ENCODE measurements at places on chromosomes 3 and 15.

- no peak for DNase-seq
These were observed 30.3 kb downstream of the UMPS start for GRCh38 chr3:124760601-124761000.

GRCh38 chr3:193451902-193452301 lies 73.3 kb upstream of the ATP13A5 start:
- DNase-seq: no peak

- DNase-seq: no peak
These were observed 185.3 kb upstream of the UBE2E2 start for GRCh38 chr3:23017801-23018200.

GRCh38 chr3:114756506-114757279 lies 390.4 kb downstream of the ZBTB20 start:
- DNase-seq: no peak

GRCh38 chr3:87780811-87781210 lies 278.0 kb downstream of the CGGBP1 start:
- DNase-seq: no peak

GRCh38 chr15:67087507-67088172 lies 22.2 kb downstream of the SMAD3 start:
- no peak for DNase-seq

GRCh38 chr3:69364354-69364753 lies 21.5 kb downstream of the FRMD4B start:
- no peak for DNase-seq

- DNase-seq: peak; percentile 7
These were observed 476 bp downstream of the IP6K2 start for GRCh38 chr3:48716508-48716981.

DNA sequence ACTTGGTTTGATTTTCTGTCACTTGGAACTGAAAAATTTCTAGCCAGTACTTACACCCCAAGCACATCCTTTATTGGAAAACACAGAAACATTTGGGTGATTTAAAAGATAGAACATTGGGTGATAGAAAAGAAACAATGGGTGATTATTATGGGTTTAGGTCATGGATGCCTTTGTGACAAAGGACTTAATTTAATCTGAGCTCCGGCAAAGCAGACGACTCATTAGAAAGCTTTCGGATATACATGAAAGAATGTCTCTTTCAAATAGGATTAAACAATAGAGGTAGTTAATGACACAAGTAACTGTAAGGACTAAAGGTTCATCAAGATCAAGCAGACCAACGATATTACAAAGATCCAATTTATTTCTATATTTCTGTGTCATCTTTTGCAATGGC lies 37.3 kb upstream of the CNTN4 start:
- DNase-seq: no peak

DNA sequence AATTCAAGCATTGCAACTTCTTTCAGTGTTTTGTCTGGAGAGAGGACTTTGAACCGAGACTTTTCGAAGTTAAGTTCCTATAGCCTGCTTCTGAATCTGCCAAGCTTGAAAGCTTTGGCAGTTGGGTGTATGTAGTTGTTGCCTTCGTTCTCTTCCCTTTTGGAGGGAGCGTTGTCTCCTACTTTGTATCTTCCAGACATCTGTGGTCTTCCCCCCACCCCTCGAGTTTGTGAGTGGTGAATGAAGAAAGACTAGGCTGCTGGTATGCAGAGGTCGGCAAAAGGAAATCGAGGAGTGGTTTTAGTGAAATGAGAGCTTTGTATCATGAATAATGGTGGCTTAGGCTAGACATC lies 1.3 kb downstream of the CTNNB1 start:
- no peak for DNase-seq

GRCh38 chr3:174936590-174936989 lies 77.5 kb downstream of the NAALADL2 start:
- DNase-seq: no peak

DNA sequence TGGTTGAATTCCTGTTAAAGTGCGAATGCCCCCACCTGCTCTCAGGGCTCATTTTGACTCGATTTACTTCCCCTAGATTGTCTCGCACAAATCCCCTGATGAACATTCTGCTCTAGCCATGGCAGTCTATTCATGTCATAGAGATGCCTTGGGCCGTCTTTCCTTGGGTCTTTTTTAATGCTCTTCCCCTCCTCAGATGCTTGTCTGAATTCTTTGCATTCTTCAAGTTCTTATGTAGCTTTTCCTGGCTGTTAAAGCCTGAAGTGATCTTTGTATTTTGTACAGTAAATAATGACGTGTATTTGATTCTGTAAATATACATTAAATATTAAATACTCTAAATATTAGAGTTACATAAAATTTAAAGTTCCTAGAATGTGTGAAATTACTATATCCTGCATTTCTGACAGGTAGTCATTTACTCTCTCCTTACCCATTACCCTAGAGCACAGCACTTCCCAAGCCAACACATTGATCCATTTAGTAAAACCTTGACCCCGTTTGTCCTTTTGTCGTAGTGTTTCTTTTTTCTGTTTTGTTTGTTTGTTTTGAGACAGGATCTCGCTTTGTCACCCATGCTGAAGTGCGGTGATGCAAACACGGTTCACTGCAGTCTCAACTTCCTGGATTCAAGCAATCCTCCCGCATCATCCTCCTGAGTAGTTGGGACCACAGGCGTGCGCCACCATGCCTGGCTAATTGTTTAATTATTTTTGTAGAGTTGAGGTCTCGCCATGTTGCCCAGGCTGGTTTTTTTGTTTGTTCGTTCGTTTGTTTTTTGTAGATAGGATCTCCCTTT lies 47.9 kb downstream of the YEATS2 start:
- DNase-seq: no peak

DNA sequence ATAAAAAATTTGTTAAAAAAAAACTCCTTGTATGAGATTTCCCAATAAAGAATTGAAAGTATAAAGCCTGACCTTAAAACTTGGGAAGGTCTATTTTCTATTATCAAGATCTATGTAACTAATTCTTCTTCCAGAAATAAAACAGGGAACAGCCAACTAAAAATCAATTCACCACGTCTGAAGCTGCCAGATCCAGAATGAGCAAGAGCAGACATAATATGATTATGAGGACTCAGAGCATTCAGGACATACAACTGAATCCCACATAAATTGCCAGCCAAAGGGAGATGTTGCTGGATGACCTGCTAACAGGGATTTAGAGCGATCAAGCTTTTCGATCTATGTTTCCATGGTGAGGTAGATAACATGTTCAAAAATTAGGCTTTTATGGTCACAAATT lies 1151.3 kb upstream of the CADM2 start:
- DNase-seq: no peak

- no peak for DNase-seq
These were observed 590 bp upstream of the BOC start for GRCh38 chr3:113210604-113211329.

GRCh38 chr15:68333775-68334470 lies 56.4 kb downstream of the FEM1B start:
- DNase-seq: no peak

GRCh38 chr15:94972314-94972713 lies 741.0 kb downstream of the MCTP2 start:
- DNase-seq: no peak

DNA sequence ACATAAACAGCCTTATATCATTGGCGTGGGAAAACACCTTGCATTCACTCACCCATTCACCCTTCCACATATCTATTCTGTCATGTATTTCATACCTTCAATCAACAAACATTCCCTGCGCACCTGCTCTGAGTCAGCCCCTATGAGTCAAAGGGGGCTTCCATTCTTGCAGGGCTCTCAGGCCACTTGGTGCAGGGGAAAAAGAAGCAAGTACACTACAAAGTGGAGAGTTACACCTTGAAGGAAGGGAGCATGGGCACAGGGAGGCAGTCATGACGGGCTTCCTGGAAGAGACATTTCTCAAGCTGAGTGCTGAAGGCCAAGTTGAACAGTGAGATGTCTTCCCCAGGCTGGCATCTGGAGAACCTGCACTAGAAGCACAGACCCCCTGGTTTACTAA lies 4.6 kb upstream of the AMOTL2 start:
- DNase-seq: no peak

- DNase-seq: no peak
These were observed 1.9 kb downstream of the XIRP1 start for GRCh38 chr3:39190281-39191025.

DNA sequence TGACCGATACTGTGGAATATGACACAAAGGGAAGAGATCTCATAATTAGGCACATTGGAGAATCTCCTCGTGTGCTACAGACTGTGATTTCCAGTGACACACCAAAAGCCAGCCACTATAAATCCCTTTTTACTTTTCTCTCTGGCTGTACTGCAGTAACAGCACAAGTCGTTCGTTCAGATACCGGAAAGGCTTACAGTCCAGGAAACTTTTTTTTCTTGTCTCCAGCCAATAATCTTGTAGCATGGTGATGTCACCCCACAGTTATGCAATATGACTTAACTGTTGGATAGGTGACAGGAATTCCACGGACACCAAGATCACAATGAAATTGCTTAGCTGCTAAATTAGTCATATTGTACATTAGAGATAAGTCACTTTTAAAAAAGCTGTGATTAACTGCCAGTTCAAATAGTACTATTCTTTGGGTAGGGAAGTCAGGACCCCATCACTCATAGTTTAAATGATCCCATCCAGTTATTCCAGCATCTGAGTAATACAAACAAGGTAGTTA lies 36.3 kb upstream of the TSC22D2 start:
- no peak for DNase-seq

GRCh38 chr15:53522991-53523390 lies 236.5 kb downstream of the WDR72 start:
- no peak for DNase-seq
